Stimulated activated CD4-positive, alpha-beta T cell treated with anti-CD3 and anti-CD28 coated beads, Interleukin-1b, Interleukin-23, amount 100 ng/mL, for 1 hour (primary cell): ENCODE measurements at places on chromosomes 4 and X.

DNA sequence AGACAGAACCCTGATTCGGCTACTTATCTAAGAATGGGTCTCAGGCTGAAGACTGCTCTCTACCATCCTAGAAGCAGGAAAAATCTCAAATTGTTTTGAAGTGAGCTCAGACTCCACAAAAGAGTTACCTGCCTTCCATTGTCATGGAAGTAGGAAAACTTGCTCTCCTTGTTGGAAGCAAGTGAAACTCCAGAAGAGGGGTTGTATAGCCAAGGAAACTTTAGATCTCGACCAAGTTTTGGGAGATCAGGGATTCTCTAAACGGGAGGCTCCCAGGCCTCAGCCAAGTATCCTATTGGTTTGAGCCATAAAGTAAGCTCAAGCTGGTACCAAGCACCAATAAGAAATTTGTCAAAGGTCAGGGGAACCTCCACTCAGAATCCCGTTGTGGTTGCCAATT is 9.2 kb upstream of the FHDC1 start:
- no peak for DNase-seq

DNA sequence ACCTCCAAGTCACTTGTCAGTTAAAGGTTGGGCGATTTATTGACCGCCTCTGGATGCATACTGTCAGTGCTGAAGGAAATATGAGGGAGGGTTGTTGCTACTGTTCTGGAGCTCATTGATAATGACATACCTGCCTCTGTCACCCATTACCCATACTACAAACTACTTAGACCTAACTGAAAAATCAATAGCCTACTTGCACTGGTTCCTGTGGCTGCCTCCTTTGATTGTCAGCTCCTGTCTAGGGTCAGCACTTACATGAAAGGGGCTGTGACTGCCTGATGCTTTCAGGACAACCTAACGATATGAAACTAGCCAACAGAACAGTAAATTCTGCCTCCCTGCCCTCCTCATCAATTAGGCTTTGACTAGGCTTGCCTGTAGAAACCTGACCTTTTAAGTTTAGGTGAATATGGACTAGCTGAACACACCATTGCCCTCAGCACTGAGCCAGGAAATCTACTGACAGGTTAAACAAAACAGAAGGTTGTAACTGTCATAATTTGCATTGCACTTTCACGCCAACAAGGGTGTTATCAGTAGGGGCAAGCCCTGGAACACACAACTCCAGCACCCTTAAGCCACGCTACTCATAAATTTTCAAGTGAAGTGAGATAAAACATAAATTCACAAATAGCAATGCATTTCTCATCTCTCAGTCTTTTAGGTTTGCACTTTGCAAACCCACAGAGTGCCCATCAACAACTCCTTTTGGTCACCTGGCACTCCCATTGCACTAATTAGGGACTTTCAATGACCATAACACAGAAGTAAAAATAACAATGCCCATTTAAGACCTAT is 9.0 kb upstream of the MAB21L2 start:
- no peak for DNase-seq

- no peak for DNase-seq
Measured at GRCh38 chrX:2325076-2325784, 175.5 kb downstream of the DHRSX start.

DNA sequence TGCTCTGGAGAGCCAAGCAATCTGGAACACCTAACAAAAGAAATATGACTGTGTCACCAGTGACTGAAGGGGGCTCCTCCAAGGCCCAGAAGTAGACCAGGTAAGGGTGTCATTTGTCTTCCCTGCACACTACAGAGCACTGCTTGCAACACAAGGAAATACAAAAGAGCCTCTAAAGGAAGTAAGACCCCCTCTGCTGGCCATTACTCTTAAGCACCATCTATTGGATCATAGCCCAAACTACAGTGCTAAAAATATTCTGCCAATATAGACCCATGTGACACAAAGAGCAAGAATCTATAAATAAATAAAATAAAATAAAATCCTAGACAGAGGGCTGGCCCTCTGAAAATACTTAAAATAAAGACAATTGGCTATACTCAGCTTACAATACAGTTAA is 528.7 kb downstream of the TMA16 start:
- DNase-seq: no peak

GRCh38 chrX:77658886-77659285 is 127.1 kb downstream of the ATRX start:
- no peak for DNase-seq

- DNase-seq: no peak
Measured at GRCh38 chr4:1573830-1574459, 110.2 kb downstream of the FAM53A start.

DNA sequence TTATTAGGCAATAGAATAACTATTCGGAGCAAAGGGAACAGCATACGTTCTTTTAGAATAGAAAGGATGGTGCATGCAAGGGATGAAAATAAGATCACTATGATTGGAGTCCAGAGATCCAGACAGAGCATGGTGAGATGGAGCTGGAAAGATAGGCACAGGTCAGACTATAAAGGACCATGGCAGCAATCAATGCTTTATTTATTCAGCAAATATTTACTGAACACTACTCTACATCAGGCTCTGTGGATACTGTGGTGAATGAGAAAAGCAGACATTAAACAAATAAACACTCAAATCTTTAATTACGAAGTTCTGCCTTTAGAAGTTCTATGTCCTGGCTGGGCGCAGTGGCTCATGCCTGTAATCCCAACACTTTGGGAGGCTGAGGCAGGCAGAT is 44.7 kb upstream of the ACSL4 start:
- DNase-seq: no peak

- DNase-seq: no peak
Measured at GRCh38 chr4:161525121-161525520, 638.7 kb downstream of the FSTL5 start.

- no peak for DNase-seq
Measured at GRCh38 chr4:122584519-122584918, 36.3 kb downstream of the IL21 start.

- DNase-seq: no peak
Measured at GRCh38 chr4:102319594-102319993, 25.7 kb downstream of the SLC39A8 start.

DNA sequence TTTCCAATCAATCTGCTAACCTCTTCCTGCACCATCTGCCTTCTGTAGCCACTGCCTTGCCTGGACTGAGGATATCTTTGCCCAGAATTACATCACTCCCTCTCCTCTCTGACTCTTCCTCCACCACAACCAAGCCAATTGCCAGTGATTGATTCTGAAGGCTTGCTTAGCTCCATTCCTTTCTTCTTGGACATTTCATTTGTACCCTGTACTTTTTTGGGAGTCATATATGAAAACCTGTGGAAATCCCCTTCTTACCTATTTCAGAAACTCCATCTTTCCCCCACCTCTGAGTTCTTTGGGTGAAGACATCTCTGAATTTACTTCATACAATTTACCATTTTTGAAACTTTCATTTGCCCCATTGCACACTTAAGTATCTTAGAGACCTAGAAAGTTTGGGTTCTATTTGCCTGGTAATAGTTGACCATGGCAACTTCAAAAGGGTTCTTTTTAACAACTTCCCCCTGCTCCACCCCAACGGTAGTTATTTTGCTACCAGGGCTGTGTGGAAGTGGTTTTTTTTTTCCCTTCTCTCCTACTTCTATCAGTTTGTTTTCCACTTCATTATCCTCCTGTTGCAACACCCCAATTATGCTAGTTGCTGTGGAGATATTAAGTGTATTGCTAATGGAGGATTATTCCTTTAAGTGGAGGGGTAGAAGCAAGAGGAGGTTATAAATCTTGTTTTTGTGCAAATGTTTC is 14.3 kb downstream of the SGMS2 start:
- no peak for DNase-seq

DNA sequence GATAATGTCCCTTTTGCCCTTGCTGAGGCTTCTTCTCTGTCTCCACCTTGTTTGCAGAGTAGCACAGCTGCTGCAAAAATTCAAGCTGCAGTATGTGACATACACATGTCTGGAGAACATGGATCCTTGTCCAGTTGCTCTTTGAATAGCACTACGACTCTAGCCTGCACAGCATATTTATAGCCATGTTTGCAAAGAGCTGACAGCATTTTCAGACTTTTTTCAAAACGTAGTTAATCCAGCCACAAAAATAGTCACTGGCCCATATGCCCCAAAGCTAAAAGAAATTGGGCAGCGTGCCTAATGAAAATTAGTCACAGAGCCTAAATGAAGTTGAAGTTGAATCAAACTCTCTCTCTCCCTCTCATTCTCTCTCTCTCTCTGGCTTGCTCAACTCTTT is 17.5 kb downstream of the SLC16A2 start:
- no peak for DNase-seq

DNA sequence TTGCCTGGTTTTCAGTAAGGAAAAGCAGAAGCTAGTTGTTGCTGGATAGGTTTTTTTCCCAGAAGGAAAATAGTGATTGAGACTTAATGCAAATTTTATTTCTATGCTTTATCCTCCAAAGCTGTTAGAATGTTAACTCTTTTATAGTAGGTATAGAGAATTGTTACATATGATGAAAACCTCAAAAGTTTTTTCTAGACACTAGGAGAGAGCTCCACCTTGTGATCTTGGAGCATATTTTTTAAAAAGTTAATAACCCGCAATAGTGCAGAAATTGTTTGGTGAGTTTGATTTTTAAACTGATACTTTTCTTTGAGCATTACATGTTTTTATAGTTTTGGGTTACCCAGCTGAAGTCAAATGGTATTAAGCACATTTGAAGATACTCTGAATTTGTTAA is 56.5 kb downstream of the STAG2 start:
- DNase-seq: no peak

GRCh38 chr4:41600243-41600912 is 62.4 kb downstream of the LIMCH1 start:
- DNase-seq: no peak

GRCh38 chr4:102089850-102090621 is 255.2 kb downstream of the SLC39A8 start:
- no peak for DNase-seq

DNA sequence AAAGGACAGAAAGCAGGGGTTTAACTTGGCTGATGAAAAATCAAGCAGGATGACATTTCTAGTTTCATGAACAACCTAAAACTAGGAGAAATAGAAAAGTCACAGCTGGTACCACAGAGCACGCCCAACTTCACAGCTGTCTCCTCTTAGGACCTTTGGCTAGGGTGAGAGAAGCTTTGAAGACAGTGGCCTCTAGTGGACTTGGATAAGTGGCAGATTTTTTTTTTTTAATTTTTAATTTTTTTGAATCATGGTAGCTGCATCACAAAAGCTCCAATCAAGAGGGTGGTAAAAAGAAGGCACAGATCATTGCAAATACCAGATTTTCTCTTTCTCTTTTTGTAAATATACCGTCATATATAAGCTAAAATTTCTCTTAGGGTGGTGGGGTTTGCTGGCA is 20.2 kb upstream of the MAP3K15 start:
- no peak for DNase-seq

DNA sequence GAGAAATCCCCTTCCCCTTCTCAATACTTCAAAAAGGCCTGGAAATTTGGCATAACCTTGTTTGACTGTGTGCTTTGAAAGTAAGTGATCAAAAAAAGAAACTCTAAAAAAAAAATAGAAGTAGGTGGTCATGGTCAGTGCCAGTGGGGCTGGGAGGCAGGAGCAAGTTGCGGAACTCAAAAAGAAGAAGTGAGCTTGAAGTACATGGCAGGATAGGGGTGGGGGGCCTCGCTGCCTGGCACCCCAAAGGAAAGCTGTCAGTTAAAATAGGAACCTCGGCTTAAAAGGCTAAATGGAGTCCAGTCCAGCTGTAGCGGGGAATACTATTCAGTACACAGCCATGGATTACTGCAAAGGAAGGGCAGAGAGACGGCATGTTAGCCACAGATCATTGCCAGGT is 12.2 kb upstream of the NKRF start:
- no peak for DNase-seq

DNA sequence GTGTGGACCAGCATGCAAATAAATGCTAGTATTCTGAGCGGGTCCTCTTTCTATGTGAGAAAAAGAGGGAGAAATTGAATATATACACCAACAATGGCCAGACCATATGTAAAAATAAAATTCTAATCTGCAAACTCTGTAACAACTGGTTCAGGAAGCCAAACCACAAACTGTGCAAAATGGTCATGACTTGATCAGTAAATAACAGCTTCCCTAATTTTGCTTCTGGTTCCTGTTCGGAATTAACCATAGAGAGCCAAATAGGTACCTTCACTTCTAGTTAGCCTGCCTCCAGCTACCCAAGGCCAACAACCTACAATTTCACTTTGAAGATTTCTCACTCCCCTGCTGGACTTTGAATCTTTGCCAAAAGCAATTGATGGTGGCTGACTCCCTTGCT is 1313.2 kb downstream of the ADGRL3 start:
- DNase-seq: no peak

- DNase-seq: no peak
Measured at GRCh38 chrX:40040686-40041461, 56.9 kb downstream of the BCOR start.

- no peak for DNase-seq
Measured at GRCh38 chr4:128649161-128649560, 160.3 kb upstream of the JADE1 start.

DNA sequence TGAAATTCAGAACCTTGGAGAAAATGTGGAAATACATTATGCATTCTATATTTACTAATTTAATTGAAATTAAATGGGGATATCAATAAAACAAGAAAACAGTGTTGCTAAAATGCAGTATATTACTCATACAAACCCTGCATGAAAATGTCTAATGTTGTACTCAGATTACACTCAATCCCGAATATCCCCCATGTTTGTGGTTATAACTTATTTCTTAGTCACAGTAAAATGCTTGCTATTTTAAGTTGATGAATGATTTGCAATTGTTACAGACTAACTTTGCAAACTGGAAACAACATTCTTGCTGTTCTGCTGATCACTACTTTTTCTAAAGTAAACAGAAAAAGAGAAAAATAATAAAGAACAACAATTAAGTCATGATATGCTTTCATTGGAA is 33.1 kb upstream of the ANXA10 start:
- no peak for DNase-seq

GRCh38 chrX:15336023-15336413 is 695 bp upstream of the PIGA start:
- no peak for DNase-seq

DNA sequence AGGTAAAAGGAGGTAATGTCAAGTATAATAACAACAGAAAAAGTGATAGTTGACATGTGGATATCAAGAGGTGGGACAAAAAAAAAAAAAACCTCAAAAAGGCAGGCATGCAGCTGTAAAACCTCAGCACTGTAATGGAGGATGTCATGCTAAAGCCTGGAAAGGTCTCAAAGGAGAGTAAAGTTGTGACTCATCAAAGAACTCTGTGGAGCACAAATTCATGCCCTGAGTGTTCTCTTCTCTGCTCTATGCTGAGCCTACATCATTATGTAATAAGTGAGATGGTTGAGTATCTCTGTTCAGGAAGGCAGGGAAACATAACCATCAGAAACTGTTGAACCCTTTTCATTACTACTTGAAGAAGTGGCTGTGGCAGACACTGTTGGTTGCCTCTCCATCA is 597.8 kb downstream of the BCOR start:
- no peak for DNase-seq

- no peak for DNase-seq
Measured at GRCh38 chr4:48692897-48693296, 87.2 kb downstream of the FRYL start.

DNA sequence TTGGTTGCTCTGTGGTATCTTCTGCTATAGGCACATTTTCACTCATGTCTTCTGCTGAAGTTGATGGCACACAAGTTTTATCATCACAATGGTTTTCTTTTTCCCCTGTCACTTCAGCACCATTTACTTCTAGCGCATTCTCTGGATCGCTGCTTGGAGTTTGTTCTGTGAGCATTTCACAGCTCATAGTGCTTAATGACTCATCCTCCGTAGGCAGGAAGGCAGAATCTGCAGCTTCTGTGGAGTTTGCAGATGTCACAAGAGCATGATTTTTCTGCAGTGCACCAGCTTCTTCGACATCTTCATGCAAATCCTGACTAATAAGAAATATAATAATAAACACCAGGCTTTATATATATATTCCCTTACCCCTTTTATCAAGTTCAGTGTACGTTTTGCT is 83.6 kb downstream of the CHM start:
- DNase-seq: no peak
